T-cell (primary cell): ENCODE measurements at places on chromosomes 12 and 14. TPM values are rescaled to one million over a fixed set of nuclear protein-coding genes. Genes with fewer than 3 reads are reported as not detected.

DNA sequence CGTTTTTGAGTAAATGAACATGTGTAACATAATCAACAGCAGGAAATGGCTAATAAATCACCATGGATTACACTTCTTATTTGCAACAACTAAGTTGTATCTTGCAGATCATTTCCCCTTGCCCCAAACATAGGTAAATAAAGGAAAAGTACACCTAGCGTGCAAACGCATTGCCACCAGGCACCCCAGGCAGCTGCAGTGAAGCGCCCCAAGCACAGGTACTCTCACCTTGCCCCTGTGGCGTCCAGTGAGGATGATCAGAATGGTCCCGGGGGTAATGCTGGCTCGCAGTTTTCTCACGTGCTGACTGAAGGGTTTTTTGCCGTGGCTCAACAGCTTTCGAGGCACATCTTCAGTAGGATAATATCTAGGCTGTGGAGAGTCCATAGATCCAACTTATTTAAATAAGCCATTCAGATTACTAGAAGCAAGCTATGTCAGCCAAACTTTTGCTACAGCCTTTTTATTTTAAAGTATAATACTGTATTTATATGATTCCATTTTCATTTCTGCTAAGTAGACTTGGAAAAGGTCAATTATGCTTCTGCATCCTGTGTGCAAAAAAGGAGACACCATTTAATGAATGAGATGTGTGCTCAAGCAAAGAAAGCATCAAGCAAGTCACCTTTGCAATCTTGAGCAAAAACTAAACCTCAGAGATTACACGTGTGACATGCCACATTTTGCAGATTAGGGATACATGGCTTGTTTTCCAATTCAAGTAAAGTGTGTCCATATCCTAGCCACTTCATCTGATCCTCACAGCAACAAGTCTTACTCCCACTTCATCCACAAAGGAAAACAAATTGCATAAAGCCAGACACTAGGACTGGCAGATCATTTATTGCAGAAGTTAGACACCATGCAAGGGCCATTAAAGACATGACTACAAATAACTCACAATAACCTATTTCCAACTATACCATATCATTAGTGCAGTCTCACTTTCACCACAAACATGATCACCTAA lies 2.6 kb downstream of the RPL6 start:
- DNase-seq, result no peak

GRCh38 chr14:74404435-74404834 lies 21.6 kb downstream of the SYNDIG1L start:
- DNase-seq, result no peak

The C12orf54 gene
- total RNA-seq, result not detected

The LLPH gene
- total RNA-seq, result 22.3 TPM

DNA sequence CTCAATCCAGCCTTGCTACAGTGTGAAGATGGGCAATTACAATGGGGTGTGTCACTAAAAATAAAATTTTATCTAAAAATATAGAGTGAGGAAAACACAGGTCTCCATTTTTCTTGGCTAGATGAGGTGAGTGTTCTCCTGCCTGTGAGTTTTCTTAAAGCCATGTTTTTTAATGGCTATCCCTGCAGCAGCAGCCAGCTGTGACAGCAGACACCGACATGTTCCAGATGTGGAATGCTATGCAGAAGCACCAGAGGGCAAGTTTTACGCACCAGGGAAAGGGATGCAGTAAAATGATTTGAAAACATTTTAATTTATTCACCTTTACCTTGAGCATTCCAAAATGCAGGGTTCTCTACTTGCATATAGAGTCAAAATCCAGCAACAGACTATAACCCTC lies 577.0 kb upstream of the STXBP6 start:
- DNase-seq, result no peak

The SOX5 gene
- total RNA-seq, result 0.19 TPM

DNA sequence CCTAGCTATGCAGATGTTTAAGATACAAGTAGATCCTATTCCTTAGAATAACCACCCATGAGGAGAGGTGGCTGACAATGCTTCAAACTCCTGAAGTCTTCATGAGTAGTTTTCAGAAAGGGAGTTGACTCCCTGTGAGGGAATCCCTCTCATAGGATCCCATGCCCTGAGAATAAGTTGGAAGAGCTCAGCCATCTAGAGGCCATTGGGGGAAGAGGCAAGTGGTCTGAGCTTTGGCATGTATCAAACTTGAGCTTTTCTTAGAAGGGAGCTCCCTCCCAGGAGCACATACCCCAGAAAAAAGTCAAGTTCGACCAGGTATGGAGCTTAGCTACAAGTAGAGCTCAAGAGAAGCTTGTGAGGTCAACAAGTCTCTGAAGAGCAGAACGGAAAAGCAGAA lies 165.7 kb upstream of the RBM19 start:
- DNase-seq, result no peak

- no peak for DNase-seq
These were observed 311.0 kb downstream of the NOVA1 start for GRCh38 chr14:26286913-26287205.

DNA sequence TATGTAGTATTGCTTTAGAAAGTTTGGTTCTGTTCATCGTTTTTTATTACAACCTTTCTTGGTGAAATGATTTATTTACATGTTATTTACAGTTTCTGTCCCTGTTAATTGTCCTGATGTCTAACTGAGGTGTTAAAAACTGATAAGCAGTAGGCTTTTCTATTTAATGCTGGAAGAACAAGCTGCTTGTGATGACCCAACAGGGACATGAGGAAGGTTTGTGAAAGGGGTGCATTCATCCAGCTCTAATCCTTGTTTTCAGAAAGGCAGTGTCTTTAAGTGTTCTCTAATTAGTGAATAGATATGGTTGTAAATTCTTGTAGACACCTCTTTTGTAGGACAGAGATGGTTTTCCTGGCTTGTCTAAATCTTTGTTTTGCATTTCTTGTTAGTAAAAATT lies 191.4 kb downstream of the FOXA1 start:
- DNase-seq, result no peak

The TMTC2 gene
- 5.4 TPM for total RNA-seq

The UNC79 gene
- not detected for total RNA-seq

GRCh38 chr12:49609875-49610154 lies 4.4 kb upstream of the FAM186B start:
- DNase-seq, result no peak

- DNase-seq, result no peak
These were observed 41.1 kb downstream of the GRIP1 start for GRCh38 chr12:66637699-66638301.

DNA sequence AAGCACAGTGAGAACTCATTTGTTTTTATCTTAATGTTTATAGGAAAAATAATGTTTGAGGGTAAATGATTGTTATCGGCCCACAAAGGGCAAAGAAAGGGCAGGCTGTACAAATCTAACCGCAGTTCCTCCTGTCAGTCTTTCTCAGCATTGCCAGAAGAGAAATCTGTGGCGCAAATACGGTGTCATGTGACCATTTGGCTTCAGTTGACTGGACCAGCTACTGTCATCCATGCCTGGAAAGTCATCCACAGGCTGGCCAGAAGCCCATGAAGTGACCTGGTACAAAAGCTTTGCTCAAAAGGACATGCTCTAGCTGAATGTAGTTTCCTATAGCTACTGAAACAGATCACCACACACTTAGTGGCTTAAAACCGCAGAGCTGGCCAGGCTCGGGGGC lies 43.6 kb downstream of the HCAR2 start:
- DNase-seq, result no peak

The LRFN5 gene
- not detected for total RNA-seq

DNA sequence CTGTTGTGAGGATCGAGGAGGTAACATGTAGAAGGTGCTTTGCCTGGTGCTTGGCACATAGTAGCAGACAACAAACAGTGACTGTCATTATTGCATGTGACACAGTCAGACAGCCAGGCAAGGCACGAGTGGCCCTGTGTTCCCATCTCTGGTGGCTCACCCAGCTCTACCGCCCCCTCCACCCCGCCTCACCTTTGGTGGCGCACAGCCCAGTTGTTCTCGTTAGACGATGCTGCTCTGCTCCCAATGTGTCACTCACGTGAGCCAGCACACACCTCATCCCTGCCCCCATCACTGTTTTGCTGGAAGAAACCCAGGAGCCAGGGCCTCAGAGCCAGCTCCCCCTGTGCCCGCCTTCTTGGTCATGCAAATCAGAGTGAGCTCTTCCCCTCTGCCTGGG lies 113.3 kb downstream of the CALM1 start:
- no peak for DNase-seq

DNA sequence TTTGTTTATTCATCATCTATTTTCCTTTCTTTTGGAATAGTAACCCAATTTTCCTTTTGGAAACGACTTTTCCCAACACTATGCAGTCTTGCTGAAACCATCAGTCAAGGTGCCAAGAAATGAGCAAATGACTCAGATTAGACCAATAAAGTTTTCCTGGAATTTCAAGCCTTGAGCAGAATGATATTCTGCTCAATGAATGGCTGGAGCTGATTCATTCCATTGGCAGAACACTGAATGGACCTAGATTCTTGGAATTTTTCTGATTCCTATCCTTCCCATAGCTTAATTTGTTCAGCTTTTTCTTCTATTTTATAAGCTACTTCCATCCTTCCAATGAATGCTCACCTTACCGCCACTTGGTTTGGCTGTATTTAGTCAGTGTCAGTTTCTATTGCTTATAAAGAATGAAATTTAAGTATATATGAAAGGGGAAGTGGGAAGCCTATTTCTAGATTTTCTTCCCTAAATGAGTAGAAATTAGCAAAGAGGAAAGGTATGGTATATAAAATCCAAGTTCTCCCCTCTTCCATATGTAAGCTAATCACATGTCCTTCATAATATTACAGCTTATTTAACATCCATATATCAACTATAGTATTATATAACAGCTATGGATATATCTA lies 89.0 kb downstream of the C14orf39 start:
- DNase-seq, result no peak

DNA sequence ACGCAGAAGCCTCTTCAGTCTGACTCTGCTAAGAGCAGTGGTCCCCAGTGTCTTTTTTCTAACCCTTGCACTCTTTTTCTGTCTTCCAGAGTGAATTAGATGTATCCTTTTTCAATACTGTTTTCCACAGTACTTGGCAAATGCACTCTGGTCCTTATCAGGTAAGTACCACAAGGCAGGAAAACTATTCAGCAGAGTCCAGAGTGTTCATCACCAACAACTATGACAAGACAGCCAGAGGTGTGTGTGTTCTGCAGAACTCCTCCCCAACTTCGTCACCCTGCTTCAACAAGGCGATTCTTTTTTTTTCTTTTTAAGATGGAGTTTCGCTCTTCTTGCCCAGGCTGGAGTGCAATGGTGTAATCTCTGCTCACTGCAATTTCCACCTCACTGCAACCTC lies 54.3 kb upstream of the STRN3 start:
- no peak for DNase-seq

DNA sequence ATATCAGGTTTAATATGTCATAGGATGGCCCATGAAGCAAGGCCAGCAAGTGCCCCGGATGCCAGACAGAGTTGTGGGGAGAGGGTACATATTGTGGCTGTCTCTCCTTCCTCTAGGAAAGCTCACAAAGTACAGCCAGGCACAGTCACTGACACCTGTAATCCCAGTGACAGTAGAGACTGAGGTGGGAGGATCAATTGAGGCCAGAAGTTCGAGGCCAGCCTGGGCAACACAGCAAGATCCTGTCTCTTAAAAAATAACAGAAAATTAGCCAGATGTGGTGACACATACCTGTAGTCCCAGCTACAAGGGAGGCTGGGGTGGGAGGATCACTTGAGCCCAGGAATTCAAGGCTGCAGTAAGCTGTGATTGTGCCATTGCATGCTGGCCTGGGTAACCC lies 32.1 kb downstream of the SLC7A8 start:
- DNase-seq, result no peak

DNA sequence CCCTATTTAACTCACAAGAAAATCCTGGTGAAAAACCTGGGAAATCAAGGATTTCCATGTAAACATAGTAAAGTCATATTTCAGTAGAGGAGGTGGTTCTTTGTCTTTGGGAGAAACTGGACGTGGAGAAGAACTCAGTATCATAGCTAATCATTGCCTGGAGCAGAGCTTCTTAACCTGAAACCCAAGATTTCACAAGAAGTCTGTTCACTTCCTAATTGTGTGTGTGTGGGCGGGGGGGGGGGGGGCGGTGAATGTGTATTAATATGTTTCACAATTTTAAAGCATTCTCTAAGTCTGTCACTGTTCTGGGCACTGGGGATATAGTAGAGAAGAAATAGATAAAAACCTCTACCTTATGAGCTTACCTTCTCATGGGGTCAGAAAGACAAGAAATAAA lies 96.7 kb upstream of the PPP4R3A start:
- DNase-seq, result no peak

The PLBD1 gene
- total RNA-seq, result 0.19 TPM

The A2ML1 gene
- not detected for total RNA-seq

DNA sequence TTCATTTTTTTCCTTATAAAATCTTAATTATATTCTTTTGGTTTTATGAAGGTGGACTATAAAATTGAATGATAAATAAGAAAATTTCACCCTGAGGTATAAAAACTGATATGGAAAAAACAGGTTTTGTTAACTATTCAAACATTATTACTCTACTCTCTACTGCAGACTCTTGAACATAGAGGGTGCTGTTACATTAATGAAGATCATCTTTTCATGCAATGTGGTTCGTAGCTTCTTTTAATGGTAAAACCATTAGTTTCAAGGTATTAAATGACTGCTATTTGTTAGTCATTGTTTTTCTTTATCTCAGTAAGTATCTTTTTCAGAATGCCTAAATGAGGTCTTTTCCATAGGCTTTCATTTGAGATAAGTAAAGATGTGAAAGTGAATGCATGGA lies 510.4 kb downstream of the SLC16A7 start:
- DNase-seq, result no peak

GRCh38 chr12:65252515-65252914 lies 26.0 kb upstream of the MSRB3 start:
- DNase-seq, result no peak

The TEX22 gene
- 6.0 TPM for total RNA-seq

GRCh38 chr12:24109381-24110039 lies 160.0 kb upstream of the SOX5 start:
- no peak for DNase-seq

- no peak for DNase-seq
These were observed 557.2 kb upstream of the STXBP6 start for GRCh38 chr14:25607192-25607591.

GRCh38 chr12:116048879-116049278 lies 228.6 kb downstream of the MED13L start:
- no peak for DNase-seq

The KRT83 gene
- total RNA-seq, result not detected

- no peak for DNase-seq
These were observed 163.4 kb downstream of the GARIN6 start for GRCh38 chr12:99810718-99811593.

DNA sequence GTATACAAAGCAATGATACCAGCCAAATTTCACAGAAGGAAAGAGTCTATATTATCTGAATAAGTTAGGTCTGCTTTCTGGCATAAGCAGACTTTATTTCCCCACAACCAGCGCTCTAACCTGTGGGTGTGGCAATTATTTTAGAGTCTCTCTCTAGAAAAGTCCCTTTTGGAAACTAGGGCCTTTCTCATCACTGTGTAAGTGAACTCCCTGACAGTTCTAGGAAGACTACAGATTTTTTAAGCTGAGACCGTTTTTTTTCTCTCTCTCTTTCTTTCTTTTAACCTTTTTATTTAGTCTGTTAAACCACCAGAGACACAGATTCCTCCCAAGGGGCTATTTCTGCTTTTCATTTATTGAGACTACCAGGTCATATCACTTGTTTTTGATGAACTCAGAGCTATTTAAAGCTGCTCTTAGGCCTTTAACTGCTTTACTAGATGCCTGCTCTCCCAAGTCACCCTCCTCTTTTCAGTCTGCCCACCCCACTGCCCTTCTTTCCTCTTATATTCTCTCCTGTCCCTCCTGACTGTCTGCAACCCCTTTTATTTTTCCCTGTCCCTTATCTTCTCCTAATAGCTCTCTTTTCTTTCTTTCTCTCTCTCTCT lies 69.2 kb upstream of the ARHGAP5 start:
- no peak for DNase-seq
